ENCODE measurements at places on chromosomes 4 and X. TPM values are rescaled to one million over a fixed set of nuclear protein-coding genes. Genes with fewer than 3 reads are reported as not detected.

DNA sequence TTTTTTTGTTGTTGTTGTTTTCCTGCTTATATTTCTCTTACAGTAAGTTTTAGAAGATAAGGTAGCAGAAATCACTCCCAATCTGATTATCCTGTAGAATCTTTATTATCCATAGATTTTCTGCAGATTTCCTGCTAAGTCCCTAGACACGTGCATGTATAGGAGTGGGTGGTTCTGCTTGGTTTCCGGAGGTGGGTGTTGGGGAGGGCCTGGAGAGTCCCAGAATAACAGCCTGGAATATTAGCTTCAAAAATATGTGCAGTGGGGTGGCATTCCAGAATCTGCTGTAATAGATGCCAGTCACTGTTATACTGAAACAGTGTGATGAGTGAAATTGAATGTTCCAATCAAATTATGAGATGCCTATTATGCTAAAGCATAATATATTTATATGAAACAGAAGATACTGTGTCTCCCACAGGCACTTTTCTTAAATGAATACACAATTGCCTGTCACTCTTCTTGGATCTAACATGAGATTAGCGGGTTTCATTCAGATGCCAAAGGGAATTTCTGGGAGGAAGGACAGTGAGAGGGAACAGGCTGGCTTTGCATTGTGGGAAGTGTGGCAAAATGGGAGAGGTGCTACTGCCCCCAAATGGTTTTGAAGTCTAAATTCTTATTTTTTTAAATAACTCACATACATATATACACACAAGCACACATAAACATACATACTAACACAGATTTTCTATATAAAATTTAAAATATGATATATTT is 37.6 kb downstream of the C4orf50 start:
- no peak for DNase-seq
- peaks cover 12% of the 10 kb centered on the region for H3K27me3 ChIP-seq
- no peaks in the 10 kb centered on the region for H3K4me1 ChIP-seq
- H3K27ac ChIP-seq: no peak overlapping the region

GRCh38 chr4:23114538-23114937 is 421.8 kb downstream of the GBA3 start:
- DNase-seq: no peak
- no peaks in the 10 kb centered on the region for H3K36me3 ChIP-seq
- H3K4me3 ChIP-seq: no peak overlapping the region
- H3K27me3 ChIP-seq: no peaks in the 10 kb centered on the region
- no peak overlapping the region for H3K27ac ChIP-seq

DNA sequence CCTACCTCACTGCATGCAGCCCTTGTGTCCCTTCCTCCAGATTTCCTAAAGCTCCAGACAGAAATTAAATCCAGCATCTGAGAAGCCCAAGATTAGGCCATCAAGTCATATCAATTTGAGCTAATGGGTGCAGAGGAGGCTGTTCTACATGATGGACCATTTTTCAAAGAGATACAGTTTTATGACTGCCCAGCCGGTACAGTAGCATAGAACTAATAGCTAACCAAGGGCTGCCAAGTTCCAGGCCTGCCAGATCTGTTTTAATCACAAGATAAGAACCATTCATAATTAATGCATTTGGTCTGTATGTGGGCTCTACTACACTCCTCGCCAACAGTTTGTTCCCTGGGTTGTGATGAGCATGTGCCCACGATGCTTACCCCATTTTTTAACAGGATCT is 73.9 kb upstream of the PLAC1 start:
- no peaks in the 10 kb centered on the region for H3K27me3 ChIP-seq
- H3K4me1 ChIP-seq: peaks cover 5% of the 10 kb centered on the region
- no peaks in the 10 kb centered on the region for H3K36me3 ChIP-seq
- no peak overlapping the region for H3K4me3 ChIP-seq

DNA sequence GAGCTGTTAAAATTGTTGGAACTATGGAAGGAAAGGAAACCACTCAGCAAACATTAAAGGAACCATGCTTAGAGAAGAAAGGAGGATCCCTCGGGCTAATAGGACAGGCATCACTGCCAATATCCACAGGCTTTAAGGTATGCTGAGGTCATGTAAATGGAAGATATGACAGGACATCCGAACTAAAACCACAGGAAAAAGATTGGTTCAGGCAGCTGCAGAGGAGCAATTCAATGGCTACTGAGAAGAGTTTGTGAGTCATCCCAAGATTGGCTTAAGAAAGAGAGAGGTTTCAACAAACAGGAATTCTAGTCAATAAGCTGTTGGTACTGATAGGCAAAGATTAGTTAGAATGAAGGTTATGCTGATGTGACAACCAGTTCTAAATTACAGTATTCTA is 106.4 kb upstream of the FAM241A start:
- H3K27me3 ChIP-seq: no peaks in the 10 kb centered on the region
- H3K27ac ChIP-seq: no peak overlapping the region
- H3K4me1 ChIP-seq: no peaks in the 10 kb centered on the region
- no peaks in the 10 kb centered on the region for H3K36me3 ChIP-seq
- no peak for DNase-seq

DNA sequence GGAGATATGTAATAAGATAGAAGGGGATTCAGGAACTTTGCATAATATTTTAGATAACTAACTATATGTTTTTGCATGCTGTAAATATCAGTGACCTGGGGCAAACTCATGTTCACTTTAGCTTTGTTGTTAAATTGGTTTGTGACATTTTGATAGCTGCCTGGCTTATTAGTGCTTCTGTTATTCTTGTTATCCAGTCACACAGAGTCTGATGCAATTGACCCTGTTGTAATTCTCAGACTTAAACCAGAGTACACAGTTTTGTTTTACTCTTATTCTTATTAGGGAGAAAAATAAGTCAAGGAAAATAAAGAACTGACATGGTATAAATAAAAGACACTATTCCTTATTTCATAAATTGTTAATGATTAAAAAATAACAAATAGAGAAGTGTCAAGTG is 516.7 kb upstream of the SLIT2 start:
- H3K4me1 ChIP-seq: peaks cover 7% of the 10 kb centered on the region
- DNase-seq: no peak
- H3K27ac ChIP-seq: no peak overlapping the region
- H3K36me3 ChIP-seq: no peaks in the 10 kb centered on the region
- no peak overlapping the region for H3K4me3 ChIP-seq
- H3K27me3 ChIP-seq: no peaks in the 10 kb centered on the region

- no peak for DNase-seq
- H3K36me3 ChIP-seq: no peaks in the 10 kb centered on the region
- H3K27ac ChIP-seq: no peak overlapping the region
- no peaks in the 10 kb centered on the region for H3K4me1 ChIP-seq
- H3K4me3 ChIP-seq: no peak overlapping the region
- H3K27me3 ChIP-seq: no peaks in the 10 kb centered on the region
Measured at GRCh38 chrX:45347877-45348276, 147.2 kb upstream of the DIPK2B start.

FAM9C gene
- not detected for total RNA-seq

NUDT11 gene
- total RNA-seq: 11.9 TPM

APELA gene
- not detected for total RNA-seq

DCAF12L2 gene
- total RNA-seq: not detected

All from Panc1 (cell line).